ENCODE measurements at places on chromosomes 12 and 14. TPM values are rescaled to one million over a fixed set of nuclear protein-coding genes. Genes with fewer than 3 reads are reported as not detected.

DNA sequence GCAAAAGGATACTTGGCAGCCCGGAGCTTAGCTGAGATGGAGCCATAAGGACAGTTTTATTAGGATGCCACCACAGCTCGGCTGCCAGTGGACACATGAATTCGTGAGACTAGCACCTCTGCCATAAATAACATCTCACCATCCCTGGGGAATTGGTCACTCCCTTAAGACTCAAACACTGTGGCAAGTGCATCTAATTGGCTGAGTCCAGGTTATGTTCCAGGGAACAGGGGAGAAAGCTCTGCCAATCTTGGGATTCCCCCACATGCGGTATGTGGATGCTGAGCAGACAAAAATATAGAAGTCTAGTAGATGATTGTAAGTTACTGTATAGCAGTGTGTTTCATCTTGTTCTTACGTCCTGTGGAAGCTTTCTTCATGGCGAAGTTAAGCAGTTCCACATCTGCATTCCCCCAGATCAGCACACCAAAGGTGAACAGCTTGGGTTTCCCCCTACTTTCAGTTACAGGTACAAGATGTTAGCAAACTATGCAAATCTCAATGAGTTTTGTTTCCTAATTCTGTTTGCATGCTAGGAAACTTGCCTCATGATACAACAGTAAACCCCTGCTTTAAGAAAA, 131.1 kb downstream of the ETV6 start:
- H3K4me3 ChIP-seq, result no peak overlapping the region
- H3K27ac ChIP-seq, result no peak overlapping the region
- H3K4me1 ChIP-seq, result no peaks in the 10 kb centered on the region
- H3K36me3 ChIP-seq, result no peaks in the 10 kb centered on the region

DNA sequence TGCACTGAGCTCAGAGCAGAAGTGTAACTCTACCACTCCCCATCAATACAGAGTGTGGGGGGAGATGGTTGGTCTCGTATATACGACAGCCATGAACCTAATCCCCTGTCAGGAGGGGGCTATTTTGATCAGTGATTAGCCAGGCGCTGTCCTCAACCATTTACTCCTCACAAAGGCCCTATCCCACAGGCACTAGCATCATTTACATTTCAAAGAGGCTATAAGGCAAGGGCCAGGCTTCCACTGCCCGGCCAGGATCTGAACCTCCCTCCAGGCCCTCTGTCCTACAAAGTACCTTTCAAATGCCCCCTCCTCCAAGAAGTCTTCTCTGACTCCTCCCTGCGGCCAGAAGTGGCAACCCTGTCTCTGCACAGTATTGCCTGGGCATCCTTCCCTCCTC, 74.7 kb downstream of the ITPK1 start:
- H3K36me3 ChIP-seq, result no peaks in the 10 kb centered on the region
- DNase-seq, result no peak

DNA sequence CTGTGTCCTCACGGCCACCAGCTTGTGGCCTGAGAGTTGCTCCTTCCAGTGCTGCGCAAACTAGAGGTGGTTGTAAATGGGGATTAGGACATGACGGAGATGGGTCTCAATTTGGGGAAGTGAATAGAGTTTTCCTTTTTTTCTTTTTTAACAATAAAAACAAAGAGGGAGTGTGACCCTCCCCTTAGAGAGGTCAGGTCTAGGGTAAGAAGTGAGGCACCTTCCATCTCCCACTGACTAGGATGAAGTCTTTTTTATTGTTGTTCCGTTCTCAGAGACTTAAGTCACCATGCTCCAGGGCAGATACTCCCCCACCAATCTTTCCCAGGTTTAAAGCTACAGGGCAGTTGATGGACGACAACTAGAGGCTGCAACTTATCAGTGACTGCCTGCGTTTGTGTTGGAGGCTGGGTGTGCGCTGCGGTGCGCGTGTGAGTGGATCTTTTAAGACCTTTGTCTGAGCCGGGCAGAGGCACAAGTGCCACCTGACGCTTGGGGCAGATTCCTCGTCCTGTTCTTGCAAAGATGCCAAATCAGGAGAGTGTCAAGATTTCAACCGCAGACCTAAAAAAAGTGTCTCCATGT, 2.1 kb upstream of the GSC start:
- H3K27ac ChIP-seq, result no peak overlapping the region
- no peak for DNase-seq
- H3K4me1 ChIP-seq, result no peaks in the 10 kb centered on the region
- H3K27me3 ChIP-seq, result peaks cover 31% of the 10 kb centered on the region

DNA sequence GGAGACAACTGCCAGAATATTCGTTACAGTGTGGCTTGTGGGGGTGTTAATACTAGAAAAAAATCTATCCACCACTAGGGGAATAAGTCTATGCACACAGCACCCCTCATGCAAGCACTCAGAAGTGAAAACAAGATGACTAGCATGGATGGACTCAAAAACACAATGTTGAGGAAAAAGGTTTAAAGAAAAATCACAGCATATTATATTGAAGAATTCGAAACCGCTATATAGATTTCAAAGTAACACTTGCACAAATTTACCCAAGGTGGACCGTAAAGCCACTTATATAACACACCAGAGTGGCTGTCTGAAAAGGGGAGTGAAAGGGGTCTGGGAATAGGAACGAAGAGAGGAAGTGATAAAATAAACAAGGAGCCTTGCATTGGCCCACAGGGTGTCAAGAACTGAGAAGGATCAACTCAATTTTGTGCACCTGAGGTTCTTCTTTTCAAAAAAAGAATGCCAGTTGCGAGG, 544 bp downstream of the ABCD4 start:
- H3K4me1 ChIP-seq, result peaks cover 16% of the 10 kb centered on the region
- peaks cover 21% of the 10 kb centered on the region for H3K36me3 ChIP-seq
- H3K27me3 ChIP-seq, result no peaks in the 10 kb centered on the region
- peak; percentile 36 for DNase-seq
- H3K4me3 ChIP-seq, result peak overlapping the region; percentile 61
- peak overlapping the region; percentile 35 for H3K27ac ChIP-seq

GRCh38 chr14:67577909-67578749, 21.9 kb downstream of the PIGH start:
- no peaks in the 10 kb centered on the region for H3K36me3 ChIP-seq
- H3K27ac ChIP-seq, result no peak overlapping the region
- no peaks in the 10 kb centered on the region for H3K4me1 ChIP-seq
- H3K27me3 ChIP-seq, result no peaks in the 10 kb centered on the region

GRCh38 chr12:106123551-106124081, 15.1 kb downstream of the NUAK1 start:
- DNase-seq, result no peak
- no peak overlapping the region for H3K4me3 ChIP-seq
- H3K27me3 ChIP-seq, result no peaks in the 10 kb centered on the region
- no peaks in the 10 kb centered on the region for H3K36me3 ChIP-seq

- no peaks in the 10 kb centered on the region for H3K36me3 ChIP-seq
- H3K4me3 ChIP-seq, result no peak overlapping the region
- no peak for DNase-seq
- no peaks in the 10 kb centered on the region for H3K27me3 ChIP-seq
Measured at GRCh38 chr12:109759595-109759994, 46.0 kb downstream of the FAM222A start.

DNA sequence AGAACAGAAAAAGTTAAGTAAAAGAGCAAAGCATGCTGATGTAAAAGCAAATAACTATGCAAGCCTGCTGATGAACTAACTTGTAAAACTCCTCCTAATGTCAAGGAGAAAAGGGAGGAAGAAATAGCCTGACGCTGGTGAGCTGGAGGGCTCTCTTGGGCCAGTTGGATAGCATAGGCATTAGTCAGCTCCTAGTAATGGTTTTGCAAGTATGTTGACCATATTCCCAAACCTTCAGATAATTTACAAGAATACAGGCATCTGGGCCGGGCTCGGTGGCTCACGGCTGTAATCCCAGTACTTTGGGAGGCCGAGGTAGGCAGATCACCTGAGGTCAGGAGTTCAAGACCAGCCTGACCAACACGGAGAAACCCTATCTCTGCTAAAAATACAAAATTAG, 871.4 kb downstream of the C12orf50 start:
- H3K27me3 ChIP-seq, result no peaks in the 10 kb centered on the region
- no peak overlapping the region for H3K27ac ChIP-seq
- no peak overlapping the region for H3K4me3 ChIP-seq
- peak; percentile 58 for DNase-seq
- no peaks in the 10 kb centered on the region for H3K36me3 ChIP-seq

DNA sequence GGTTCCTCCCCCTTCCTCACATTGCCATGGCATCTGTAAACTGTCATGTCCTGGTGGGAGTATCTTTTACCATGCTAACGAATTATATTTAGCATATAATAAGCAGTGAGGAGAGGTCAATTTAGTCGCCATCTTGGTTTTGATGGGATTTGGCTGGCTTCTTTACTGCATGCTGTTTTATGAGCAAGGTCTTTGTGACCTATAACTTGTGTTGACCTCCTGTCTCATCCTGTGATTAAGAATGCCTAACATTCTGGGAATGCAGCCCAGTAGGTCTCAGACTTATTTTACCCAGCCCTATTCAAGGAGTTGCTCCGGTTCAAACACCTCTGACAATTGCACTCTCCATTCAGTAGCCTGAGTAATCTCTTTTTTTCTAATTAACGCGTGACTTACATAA, 2.1 kb upstream of the EIF4B start:
- peak overlapping the region; percentile 82 for H3K4me3 ChIP-seq
- H3K36me3 ChIP-seq, result peaks cover 18% of the 10 kb centered on the region
- peak overlapping the region; percentile 53 for H3K27ac ChIP-seq
- DNase-seq, result no peak

- no peak for DNase-seq
- no peak overlapping the region for H3K4me3 ChIP-seq
- H3K36me3 ChIP-seq, result 0 out of 2 replicates have a peak, but pooled peaks cover 3% of the 10 kb centered on the region
- H3K4me1 ChIP-seq, result peaks cover 33% of the 10 kb centered on the region
- H3K27ac ChIP-seq, result peak overlapping the region; percentile 80
Measured at GRCh38 chr12:54936736-54937135, 47.8 kb downstream of the TESPA1 start.

The TSPAN9 gene
- total RNA-seq, result 9.6 TPM

The OTX2 gene
- not detected for total RNA-seq
